ENCODE measurements at places on chromosomes 11 and 22. TPM values are rescaled to one million over a fixed set of nuclear protein-coding genes. Genes with fewer than 3 reads are reported as not detected.

The DRICH1 gene
- not detected for total RNA-seq

The DEFB108B gene
- not detected for total RNA-seq

The OR52J3 gene
- total RNA-seq = not detected

The SLCO2B1 gene
- total RNA-seq = 19.0 TPM

Data from heart left ventricle (tissue), 16 donors.